Stimulated activated CD4-positive, alpha-beta T cell treated with anti-CD3 and anti-CD28 coated beads, Interleukin-15, amount 100 ng/mL, for 1 hour (primary cell): ENCODE measurements at places on chromosomes 6 and 20.

DNA sequence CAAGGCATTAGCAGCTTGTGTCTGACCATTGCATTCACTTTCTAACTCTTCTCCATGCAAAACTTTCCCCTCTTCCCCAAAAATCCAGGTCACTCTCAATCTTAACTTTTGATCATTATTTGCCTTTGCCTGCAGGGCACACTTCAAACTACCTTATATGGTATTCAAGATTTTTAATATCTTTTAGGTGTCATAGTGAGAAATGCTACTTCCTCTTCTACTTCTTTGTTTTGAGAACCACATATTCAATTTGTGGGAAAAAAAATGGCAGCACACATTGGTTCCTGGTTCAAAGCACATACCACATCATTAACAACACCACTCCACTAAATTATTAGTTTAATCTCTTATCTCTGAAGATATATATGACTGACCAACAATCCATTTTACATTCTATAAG is 1267.0 kb upstream of the CITED2 start:
- no peak for DNase-seq

GRCh38 chr6:23173234-23173633 is 603.9 kb downstream of the HDGFL1 start:
- DNase-seq, result no peak

DNA sequence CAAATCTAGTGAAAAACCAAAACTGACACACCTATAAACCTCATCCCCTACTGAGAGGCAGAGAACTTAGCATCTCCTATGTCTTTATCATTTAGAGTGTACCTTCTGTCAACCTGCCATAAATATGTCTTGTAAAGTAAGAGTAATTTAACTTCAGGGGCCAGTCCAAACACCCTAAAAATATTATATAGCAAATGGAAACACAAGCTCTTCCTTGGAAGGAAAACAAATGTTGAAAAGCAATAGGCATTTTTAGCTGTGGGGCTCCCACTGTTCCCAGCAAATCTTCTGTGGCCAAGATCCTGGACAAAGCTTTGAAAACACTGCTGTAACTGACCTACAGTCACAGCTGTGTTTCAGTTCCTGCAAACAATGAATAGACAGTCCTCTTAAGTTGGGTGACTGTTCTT is 140.0 kb upstream of the RNF217 start:
- DNase-seq, result no peak

- DNase-seq, result no peak
Measured at GRCh38 chr20:23049201-23050075, at the start of gene THBD. TSS of gene THBD (minus strand) at chr20:23049672. CDS start at chr20:23049504, 168 bp downstream.

- DNase-seq, result no peak
Measured at GRCh38 chr6:148529010-148529409, 186.4 kb downstream of the SASH1 start.

- no peak for DNase-seq
Measured at GRCh38 chr6:39330057-39330456, 7.6 kb upstream of the KCNK16 start.

- no peak for DNase-seq
Measured at GRCh38 chr6:70125602-70126001, 177.3 kb downstream of the COL9A1 start.

- no peak for DNase-seq
Measured at GRCh38 chr6:15308435-15309213, 62.8 kb downstream of the JARID2 start.

GRCh38 chr20:56630506-56631317 is 1.6 kb downstream of the TFAP2C start:
- DNase-seq, result no peak

DNA sequence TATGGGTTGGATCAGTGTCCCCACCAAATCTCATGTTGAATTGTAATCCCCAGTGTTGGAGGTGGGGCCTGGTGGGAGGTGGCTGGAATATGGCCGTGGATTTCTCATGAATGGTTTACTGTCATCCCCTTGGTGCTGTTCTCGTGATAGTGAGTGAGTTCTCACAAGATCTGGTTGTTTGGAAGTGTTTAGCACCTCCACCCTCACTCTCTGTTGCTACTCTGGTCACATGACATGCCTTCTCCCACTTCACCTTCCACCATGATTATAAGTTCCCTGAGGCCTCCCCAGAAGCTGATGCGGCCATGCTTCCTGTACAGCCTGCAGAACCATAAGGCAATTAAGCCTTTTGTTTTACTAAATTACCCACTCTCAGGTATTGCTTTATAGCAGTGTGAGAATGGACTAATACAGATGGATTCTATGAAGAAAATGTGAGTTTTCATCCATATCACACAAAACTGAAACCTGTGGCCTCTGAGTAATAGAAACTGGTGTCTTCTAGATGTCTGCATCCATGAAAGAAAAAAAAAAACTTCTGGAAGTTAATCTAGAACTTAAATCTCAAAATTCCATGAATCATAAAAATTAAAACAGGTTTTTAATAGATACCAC is 39.3 kb downstream of the MBOAT1 start:
- no peak for DNase-seq

DNA sequence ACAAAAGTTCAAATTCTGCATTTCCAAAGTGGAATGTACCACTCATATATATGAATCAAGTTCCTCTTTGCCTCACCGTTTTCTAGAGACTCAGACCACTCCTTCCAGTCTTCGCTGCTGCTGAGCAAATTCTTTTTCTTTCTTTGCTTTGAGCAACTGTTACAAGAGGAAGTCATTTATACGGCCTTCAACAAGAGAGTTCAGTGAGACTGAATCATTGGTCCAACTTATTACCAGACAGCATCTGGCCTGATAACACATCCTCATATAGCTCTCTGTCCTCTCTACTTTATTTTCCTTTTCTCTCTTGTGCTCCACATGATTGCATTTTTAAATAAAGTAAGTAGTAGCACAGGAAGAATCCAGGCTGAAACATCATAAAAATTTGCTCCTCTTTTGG is 652.7 kb downstream of the PHF3 start:
- DNase-seq, result no peak

DNA sequence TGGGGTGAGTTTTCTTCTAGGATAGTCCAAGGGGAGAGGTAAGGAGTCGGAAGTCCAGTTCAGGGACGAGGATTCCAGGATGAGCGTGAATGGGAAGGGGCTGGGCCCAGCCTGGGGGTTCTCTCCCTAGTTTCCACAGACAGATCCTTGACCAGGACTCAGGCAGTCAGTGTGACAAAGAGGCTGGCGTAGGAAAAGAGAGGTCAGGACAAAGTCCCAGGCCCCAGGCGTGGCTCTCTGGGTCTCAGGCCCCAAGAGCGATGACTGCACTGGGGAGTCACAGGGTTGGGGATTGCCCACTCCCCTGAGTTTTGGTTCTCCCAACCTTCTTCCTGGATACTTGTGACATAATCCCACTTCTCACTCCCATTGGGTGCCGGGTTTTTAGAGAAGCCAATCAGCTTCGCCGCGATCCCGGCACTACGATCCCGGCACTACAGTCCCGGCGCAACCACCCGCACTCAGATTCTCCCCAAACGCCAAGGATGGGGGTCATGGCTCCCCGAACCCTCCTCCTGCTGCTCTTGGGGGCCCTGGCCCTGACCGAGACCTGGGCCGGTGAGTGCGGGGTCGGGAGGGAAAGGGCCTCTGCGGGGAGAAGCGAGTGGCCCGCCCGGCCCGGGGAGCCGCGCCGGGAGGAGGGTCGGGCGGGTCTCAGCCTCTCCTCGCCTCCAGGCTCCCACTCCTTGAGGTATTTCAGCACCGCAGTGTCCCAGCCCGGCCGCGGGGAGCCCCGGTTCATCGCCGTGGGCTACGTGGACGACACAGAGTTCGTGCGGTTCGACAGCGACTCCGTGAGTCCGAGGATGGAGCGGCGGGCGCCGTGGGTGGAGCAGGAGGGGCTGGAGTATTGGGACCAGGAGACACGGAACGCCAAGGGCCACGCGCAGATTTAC is 46.2 kb upstream of the TRIM26 start:
- DNase-seq, result peak; percentile 34

DNA sequence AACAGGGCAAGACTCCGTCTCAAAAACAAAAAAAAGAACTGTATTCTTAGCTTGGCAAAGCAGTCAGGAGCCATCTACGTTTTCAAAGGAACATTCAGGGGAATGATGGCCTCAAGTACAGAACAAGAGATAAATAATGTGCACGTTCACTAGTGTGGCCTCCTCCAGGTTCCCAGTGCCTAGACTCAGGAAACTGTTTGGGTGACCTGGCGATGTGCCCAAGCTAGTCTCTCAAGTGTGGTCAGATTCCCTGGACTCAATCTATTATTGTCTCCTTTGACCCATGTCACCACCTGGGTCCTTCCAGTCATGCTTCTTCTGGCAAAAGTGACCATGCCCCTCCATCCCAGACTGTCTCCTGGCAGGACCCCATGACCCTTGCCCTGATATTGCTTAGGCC is 23.7 kb downstream of the TRAF3IP2 start:
- no peak for DNase-seq

- DNase-seq, result no peak
Measured at GRCh38 chr20:1087311-1087905, 31.0 kb upstream of the PSMF1 start.

DNA sequence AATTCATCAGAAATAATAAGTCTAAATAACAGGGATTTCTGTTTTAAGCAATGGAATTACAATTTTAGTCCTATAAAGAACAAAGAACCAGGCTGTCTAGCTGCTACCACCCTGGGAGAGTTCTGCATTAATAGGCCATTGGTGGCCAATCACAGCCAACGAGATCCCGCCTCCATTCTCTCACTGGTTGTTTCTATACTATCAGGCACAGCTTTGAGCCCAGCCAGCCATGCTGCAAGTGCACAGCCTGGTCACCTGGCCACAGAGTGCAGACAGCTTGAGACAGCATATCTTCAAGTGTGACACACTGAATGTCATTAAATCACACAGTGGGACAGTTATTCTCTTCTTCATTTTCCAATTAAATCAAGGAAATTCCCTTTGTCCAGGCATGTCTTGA is 16.1 kb upstream of the RAB22A start:
- no peak for DNase-seq

DNA sequence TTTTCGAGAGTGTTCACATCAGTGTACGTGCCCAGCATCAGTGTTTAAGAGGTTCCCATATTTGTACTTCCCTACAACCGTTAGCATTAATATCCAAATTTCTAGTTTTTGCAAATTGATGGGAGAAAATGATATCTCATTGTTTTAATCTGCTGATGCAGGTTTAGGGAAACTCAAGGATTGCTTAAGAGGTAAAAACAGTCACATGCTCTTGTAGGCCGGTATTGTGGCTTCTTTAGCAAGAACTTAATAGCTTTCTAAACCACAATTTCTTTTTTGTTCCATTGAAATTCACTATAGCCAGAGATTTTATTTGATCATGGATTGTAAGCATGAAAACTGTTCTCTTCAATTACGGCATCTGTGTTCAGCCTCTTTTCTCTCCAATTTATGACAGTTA is 29.5 kb downstream of the BEND6 start:
- DNase-seq, result no peak

- DNase-seq, result no peak
Measured at GRCh38 chr6:169669147-169669546, 32.7 kb downstream of the WDR27 start.

DNA sequence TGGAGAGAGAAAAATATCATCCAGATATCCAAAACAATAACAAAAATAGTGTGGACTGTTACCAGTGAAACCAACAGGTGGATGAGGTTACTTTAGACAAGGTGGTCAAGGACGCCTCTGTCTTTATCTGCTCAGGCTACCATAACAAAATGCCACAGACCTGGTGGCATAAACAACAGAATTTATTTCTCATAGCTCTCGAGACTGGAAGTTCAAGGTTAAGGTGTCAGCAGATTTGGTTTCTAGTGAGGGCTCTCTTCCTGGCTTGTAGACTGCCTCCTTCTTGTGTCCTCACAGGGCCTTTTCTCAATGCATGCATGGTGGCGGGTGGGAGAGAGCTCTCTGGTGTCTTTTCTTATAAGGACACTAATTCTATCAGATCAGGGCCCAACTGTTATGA is 21.1 kb upstream of the LBP start:
- DNase-seq, result no peak

DNA sequence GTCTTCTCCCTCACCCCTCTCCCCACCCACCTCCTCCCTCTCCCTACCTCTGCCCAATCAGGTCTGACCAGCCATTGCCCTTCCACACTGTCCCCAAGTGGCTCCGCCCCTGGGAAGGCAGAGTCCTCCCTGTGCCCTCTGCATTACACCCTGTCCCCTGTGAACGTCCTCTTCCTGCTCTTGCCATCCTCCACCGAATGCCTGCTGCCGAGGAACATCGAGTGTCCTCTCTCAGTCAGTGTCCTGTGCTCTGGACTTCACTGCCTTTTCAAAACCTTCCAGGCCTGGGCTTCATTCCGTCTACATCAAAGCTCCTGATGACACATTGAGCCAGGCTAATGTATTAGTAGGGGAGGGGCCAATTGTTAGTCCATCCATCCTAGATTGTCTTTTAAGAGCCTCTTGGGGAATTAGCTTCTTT is 3.3 kb upstream of the PACSIN1 start:
- DNase-seq, result no peak

DNA sequence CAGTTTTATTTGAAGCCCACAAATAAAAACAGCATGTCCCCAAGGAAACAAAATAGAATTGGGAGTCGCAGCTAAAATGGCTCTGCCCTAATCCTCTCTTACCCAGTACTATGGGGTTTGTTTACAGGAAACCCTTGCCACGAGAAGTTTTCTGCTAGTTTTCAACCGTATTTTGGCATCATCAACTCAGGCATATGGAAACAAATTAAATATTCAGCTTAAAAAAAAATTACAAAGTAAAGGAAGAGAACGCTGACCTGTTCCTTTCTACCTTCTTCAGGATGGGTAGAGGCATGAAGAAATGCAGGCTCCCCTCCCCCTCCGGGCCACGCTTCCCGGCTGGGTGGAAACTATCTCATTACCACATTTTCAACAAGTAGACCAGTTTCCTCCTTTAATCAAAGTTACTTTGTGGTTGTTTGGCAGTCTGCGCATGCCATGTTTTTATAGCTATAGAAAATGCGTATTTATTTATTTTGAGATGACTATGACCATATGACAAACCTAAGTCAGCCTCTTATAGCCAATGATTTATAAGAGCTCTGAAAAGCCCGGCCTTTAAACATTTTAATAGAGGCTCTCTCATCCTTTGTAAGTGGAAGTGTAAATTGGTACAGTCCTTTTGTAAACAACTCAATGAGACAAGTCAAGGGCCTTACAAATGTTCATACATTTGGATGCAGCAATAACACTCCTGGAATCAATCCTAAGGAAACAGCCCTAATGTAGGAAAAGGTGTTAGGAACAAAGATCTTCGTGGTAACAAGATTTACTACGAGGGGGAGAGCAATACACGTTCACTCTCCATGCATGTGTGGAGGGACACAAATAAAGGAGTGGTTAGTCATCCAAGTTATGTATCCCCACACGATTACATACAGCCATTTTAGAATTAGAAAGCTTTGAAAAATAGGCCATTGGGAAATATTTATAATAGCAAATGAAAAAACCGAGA is 16.1 kb upstream of the ZNF217 start:
- peak; percentile 48 for DNase-seq
